ENCODE measurements at places on chromosomes 6 and 20.

DNA sequence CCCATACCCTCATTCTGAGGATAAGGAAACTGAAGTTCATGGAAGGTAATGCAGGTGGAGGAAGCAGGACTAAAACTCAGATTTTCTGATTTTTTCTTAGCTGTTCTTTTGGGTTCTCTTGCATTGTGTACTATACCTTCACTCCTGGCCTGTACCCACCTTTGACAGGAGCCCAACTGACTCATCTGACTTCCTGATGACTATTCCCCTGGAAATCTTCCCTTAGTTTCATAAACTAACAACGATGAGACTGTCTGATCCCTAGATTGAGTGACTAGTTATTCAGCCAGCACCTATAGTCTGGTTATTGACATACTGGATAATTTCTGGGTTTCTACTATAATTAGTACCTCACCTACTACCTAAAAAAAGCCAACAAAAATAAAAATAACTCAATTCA is 10.1 kb downstream of the CRYBG1 start:
- DNase-seq = no peak

- no peak for DNase-seq
Measured at GRCh38 chr20:40050596-40050995, 638.4 kb downstream of the MAFB start.

GRCh38 chr6:13698715-13699114 is 12.9 kb downstream of the RANBP9 start:
- no peak for DNase-seq

DNA sequence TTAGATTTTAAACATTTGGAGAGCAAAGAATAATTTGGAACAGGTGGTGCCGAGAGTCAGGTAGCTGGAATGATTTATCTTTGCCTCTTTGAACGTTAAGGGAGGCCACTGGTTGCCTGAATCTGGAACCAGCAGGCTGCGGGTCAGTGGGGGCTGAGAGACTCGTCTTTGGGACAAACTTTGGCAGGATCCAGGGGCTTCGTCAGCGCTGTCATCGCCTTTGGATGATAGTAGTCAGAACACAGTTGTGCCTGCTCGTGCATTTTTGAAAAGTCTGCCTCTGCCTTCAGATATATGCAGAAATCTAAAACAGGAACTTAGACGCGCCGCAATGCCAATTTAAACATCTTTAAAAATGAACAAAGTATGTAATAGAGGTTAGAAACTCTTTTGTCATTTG is 5.0 kb downstream of the EYA2 start:
- DNase-seq = no peak

DNA sequence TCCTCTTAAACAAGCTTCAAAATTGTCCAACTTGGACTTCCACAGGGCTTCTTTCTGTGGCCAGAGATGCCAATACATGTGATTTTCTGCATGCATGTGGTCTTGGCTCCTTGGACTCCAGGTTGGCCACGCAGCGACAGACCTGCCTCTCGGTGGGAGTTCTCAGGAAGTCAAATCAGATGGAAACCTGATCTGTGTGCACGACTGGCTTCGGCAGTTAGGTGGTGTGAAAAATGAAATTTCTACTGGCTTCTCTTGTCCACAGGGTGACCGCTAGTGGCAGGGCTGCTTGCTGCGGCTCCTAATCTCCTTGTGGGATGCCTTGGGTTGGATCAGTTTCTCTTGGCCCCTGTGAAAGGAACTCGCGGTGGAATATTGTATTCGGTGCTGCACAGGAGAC is 57.3 kb downstream of the PHACTR3 start:
- DNase-seq = no peak

Measured in nucleus accumbens (tissue), 56 donors.